ENCODE measurements at places on chromosomes 5 and 9.

GRCh38 chr9:12666813-12667212, 26.4 kb upstream of the TYRP1 start:
- no peak for DNase-seq

DNA sequence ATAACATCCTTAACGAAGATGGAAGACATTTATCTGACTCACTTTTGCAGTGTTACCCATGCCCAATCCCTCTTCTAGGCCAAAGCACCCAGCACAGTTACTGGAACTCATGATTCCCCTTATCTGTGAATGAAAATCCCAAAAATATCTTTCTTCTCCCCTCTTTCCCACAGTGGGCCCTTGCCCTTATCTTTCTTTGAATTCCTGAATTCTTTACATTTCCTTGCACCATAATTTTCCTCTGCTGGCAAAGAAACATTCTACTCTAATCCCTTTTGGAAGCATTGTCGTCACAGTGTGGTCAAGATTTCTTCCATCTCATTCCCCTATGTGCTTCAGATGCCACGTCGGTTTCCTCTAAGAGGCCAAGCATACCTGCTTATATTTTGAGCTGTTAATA, 135.9 kb upstream of the LIFR start:
- DNase-seq, result no peak

DNA sequence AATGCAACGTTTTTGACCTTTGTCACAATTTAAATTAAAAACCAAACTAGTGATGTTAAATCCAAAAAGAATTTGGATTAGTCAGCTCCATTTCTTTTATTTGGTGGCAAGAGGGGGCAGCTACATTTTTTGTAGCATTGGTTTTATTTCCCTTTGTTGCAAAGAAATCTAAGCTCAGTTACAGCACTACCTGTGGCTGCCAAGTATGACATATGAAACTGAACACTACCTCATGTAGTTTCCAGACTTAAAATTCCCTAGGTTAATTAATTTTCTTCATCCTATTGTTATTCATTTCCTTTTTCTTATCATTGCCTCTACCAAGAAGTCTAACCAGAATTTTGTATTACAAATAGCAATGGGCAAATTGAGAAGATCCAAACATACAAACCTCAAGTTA, 393.5 kb downstream of the BRINP1 start:
- DNase-seq, result no peak

DNA sequence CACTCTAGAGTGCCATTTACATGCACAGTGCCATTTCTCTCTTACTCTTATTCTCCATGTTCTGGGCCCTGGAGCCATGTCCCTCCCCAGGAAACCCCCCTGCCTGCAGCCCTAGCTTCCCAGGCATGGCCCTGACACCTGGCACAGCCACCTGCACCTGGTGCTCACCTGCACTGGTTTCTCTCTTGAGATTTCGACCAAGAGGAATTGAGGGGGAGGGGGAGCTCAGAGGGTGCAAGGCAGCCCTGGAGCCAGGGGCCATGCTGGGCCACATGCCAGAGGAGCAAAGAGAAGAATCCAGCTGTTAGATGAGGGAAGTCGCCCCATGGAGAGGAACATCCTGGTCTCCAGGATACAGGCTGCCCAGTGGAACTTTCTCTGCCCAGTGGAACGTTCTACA, 65.0 kb upstream of the RAPGEF1 start:
- no peak for DNase-seq

GRCh38 chr5:87770601-87771121, 357.9 kb upstream of the CCNH start:
- DNase-seq, result no peak

GRCh38 chr5:134524272-134524825, 1.1 kb upstream of the JADE2 start:
- peak; percentile 62 for DNase-seq

DNA sequence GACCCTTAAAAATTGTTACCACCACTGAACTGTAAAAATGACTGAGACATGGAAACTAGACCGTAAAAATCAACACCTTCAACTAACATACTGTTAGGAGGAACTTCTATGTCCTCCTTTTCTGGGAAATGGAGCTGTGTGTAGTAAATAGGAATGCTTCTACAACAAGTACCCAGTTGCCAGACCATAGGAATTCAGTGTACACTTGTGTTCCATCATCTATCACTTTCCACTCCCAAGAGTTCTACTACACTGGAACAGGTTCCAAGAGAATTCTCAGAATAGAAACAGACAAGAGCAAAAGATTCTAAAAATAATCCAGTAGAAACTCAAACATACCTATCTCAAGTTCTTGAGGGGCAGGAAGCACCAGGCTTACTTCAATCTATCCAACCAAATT, 23.6 kb downstream of the UBAP2 start:
- no peak for DNase-seq

All from naive B cell (primary cell).